ENCODE measurements at places on chromosomes 2 and 18. TPM values are rescaled to one million over a fixed set of nuclear protein-coding genes. Genes with fewer than 3 reads are reported as not detected.

- DNase-seq: no peak
Measured at GRCh38 chr2:167475791-167476190, 587.5 kb downstream of the XIRP2 start.

TTR gene
- not detected for total RNA-seq

GRCh38 chr2:240215676-240216051 is 75.2 kb upstream of the OTOS start:
- no peak for DNase-seq

IWS1 gene
- 41.8 TPM for total RNA-seq

C2orf66 gene
- not detected for total RNA-seq

DNA sequence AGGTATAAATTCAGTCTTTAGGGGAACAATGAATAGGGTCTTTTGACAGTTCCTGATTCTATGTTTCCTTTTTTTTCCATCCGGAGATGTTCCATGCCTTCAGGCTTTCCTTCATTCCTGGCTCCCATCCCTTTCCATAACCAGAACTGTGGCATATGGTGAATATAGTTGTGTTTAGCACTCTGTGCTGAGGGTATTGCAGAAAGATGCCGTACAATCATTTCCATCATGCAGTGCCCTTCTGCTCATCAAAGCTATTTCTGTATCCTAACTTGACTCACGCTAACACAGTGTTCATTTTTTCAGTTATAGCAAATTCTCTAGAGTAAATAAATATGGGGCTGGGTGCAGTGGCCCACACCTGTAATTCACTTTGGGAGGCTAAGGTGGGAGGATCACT is 131.9 kb upstream of the EML6 start:
- no peak for DNase-seq

GRCh38 chr2:119508756-119509155 is 15.5 kb downstream of the SCTR start:
- DNase-seq: no peak

ACOXL gene
- not detected for total RNA-seq

SERPINB8 gene
- 13.6 TPM for total RNA-seq

ARID5A gene
- 14.4 TPM for total RNA-seq

GRCh38 chr2:84799772-84800171 is 81.1 kb downstream of the TRABD2A start:
- no peak for DNase-seq

All from chondrocyte (in vitro differentiated cells).